ENCODE measurements at places on chromosomes 1 and 21. TPM values are rescaled to one million over a fixed set of nuclear protein-coding genes. Genes with fewer than 3 reads are reported as not detected.

The IL10RB gene
- polyA plus RNA-seq = 21.0 TPM

- no peak for DNase-seq
Measured at GRCh38 chr1:37794372-37795339, 1.0 kb downstream of the MANEAL start.

- DNase-seq = no peak
Measured at GRCh38 chr1:53708687-53709086, 30.3 kb downstream of the GLIS1 start.

DNA sequence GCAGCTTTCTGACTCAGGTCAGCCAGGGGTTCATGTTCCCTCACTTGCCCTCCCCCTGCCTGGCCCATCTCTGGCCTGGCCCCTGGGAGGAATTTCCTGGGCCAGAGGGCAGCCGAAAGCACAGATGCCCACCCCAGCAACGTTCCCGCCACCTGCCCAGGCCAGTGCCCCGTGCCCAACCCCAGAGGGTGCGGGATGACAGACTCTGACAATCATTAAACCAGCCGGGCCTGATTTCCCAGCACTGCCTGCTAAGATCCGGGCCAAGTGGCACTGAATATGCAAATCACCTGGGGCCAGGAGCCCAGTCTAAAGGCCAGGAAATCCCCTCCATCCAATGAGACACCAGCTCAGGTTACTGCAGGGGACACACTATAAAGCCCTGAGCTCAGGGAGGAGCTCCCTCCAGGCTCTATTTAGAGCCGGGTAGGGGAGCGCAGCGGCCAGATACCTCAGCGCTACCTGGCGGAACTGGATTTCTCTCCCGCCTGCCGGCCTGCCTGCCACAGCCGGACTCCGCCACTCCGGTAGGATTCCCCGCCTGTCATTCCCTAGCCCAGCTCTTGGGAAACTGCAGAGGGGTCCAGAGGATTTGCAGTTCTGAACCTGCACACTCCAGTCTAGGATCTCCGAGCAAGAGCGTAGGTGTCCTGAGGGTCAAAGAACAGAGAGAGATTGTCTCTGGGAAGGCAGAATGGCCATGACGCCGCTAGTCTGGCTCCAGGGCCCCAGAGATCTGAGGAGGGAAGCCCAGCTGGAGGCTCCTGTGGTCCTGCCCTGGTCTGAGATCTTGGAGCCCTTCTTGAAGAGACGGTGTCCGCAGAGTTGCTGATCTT is at the start of gene ELF3:
TSS of gene ELF3 (plus strand) at position 408 of the 836 bp plus-strand sequence. CDS start 550 bp downstream, outside the sequence.
- DNase-seq = no peak

DNA sequence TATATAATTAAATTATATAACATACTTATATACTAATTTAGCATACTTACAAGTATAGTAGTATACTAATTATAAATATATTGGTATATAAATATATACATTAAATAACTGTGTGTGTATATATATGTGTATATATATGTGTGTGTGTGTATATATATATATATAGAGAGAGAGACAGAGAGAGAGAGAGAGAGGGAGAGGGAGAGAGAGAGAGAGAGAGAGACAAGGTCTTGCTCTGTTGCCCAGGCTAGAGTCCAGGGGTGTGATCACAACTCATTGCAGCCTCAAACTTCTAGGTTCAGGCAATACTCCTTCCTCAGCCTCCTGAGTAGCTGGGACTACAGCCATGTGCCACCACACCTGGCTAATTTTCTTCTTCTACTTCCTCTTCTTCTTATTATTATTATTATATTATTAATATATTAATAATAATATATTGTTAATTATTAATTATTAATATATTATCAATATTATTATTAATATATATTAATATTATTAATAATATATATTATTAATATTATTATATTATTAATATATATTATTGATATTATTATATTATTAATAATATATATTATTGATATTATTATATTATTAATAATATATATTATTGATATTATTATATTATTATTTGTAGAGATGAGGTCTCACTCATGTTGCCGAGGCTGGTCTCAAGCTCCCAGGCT is 185.5 kb downstream of the CRB1 start:
- DNase-seq = no peak

GRCh38 chr1:41618066-41618825 is 133.8 kb upstream of the EDN2 start:
- DNase-seq = no peak

DNA sequence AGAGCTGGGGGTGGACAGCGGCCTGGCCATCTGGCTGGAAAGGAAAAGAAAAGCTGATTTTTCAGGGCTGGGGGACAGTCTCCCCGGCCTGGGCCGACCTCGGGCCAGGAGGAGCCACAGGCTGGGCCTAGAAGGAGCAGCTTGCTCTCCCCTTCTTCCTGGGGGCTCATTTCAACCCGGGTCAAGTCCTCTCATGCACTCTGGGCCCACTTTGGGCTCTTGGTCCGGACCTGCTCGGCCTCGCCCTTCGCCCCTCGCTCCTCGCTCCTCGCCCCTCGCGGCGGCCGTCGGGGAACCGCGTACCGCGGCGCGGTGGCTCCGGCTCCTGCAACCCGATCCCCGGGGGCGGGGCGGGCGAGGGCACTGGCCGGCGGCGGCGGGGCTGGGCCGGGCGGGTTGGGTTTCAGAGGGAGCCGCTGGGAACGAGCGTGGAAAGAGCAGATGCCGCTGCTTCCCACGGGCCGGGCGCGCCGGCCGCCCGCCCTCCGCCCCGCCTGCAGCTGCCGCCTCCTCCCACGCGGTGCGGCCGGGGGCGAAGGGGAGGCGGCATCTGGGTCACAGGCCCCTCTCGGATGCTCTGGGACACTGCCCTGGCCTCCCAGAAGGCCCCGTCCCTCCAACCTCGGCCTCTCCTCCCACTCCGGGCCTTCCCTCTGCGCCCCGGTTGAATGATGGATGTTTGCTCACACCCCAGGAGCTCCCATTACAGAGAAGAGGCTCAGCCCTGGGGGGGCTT is 6.6 kb downstream of the HEYL start:
- no peak for DNase-seq

Data from muscle of arm (tissue), 14 donors.